ENCODE measurements at places on chromosomes 11 and 22.
A peak's percentile ranks its signal among the peaks of the same experiment; 100 is the strongest.

DNA sequence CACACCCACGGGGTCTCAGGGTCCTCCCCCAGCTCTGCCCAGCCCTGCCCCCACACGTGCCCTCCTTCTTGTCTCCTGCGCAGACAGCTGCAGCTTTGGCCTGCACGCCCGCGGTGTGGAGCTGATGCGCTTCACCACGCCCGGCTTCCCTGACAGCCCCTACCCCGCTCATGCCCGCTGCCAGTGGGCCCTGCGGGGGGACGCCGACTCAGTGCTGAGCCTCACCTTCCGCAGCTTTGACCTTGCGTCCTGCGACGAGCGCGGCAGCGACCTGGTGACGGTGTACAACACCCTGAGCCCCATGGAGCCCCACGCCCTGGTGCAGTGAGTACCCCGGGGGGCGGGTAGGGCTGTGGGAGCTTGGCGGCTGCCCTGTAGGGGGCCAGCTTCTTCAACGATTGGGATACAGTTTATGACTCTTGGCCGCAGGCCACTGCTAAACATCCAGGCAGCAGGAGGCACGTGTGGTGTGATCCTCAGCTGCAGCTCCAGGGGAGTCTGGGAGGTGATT is 30.8 kb downstream of the ST14 start:
- no peak for DNase-seq
- H3K4me3 ChIP-seq, result no peak overlapping the region
- H3K36me3 ChIP-seq, result no peaks in the 10 kb centered on the region
- no peak overlapping the region for H3K27ac ChIP-seq

- H3K27ac ChIP-seq, result no peak overlapping the region
- peak; percentile 5 for DNase-seq
- peaks cover 2% of the 10 kb centered on the region for H3K27me3 ChIP-seq
- H3K4me1 ChIP-seq, result peaks cover 4% of the 10 kb centered on the region
Measured at GRCh38 chr11:11279956-11280689, 72.9 kb downstream of the CSNK2A3 start.

DNA sequence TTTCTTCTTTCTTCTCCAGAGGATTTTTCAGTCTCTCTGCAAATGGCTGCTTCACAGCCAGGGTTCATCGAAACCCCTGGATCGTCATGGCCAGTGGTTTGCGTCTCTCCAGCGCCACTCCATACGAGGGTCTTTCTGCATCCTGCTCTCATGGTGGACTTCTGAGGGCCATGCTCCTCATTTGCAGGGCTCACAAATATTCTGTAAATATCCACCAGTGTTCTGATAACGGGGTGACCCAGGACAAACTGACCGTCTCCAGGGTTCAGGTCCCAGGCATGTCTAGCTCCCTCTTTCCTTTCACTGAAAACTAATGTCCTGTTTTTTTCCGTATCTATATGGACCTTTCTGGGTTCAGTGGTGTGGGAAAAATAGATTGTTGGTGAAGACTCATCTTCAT is 15.7 kb upstream of the VPREB1 start:
- no peak overlapping the region for H3K27ac ChIP-seq
- H3K27me3 ChIP-seq, result peaks cover 2% of the 10 kb centered on the region
- H3K4me1 ChIP-seq, result no peaks in the 10 kb centered on the region
- no peaks in the 10 kb centered on the region for H3K36me3 ChIP-seq

DNA sequence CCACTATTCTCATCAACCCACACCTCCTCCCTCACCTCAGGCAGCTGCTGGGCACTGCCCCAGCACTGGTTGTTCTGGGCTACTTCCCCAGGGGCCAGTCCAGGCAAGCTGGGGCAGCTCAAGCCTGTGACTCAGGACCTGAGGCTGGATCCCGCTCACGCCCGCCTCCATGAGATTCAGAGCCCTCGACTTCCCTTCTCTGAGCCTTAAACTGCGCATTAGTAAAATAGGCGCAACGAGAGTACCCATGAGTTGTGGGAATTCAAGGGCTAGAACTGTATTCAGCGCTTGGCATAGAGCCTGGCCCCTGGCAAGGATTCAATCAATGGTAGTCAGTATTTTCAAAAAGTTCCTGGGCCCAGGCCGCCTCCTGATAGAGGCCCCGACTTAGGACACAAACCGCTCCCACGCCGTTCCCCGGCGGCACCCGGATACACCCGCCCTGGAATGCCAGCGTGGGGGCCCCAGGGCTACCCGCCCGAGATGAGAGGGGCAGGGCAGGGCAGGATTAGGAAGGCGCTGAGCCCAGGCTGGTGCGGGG is 723 bp upstream of the CD82 start:
- H3K36me3 ChIP-seq, result peaks cover 18% of the 10 kb centered on the region
- peaks cover 47% of the 10 kb centered on the region for H3K4me1 ChIP-seq
- H3K27ac ChIP-seq, result peak overlapping the region; percentile 64
- DNase-seq, result no peak
- peak overlapping the region; percentile 83 for H3K4me3 ChIP-seq

DNA sequence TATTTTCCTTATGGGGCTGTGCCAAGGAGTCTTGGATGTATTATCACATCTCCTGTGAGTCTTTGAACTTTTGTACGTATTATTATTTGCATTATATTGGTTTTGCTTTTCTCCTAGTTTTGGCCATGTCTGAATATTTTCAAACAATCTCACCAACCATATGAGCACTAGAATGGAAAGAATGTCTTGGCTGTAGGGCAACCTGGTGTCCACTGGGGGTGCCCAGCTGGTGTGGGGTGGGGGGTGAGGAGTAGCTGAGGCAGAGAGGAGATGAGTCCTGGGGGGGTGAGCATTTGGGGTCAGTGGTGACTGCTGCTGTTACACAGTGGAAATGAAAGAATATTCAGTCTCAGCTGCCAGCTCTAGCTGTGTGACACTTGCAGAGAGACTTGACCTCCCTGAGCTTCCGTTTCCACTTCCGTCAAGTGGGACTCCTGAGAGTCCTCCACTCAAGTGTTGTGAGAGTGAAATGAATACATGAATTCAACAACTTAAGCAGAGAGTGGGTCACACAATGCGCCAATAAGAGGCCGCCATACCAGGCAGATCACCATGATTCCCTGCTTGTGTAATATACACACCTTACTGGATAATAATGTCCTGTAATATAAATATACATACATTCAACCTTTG is 12.7 kb upstream of the PVALB start:
- peaks cover 11% of the 10 kb centered on the region for H3K27me3 ChIP-seq
- no peak overlapping the region for H3K27ac ChIP-seq
- H3K4me1 ChIP-seq, result peaks cover 13% of the 10 kb centered on the region
- DNase-seq, result no peak
- no peak overlapping the region for H3K4me3 ChIP-seq

- H3K27ac ChIP-seq, result no peak overlapping the region
- H3K27me3 ChIP-seq, result no peaks in the 10 kb centered on the region
- H3K36me3 ChIP-seq, result no peaks in the 10 kb centered on the region
- H3K4me1 ChIP-seq, result no peaks in the 10 kb centered on the region
- no peak overlapping the region for H3K4me3 ChIP-seq
- DNase-seq, result no peak
Measured at GRCh38 chr11:131874070-131874469, 503.7 kb downstream of the NTM start.

- DNase-seq, result peak; percentile 70
- peaks cover 29% of the 10 kb centered on the region for H3K36me3 ChIP-seq
- H3K4me1 ChIP-seq, result peaks cover 58% of the 10 kb centered on the region
- no peaks in the 10 kb centered on the region for H3K27me3 ChIP-seq
Measured at GRCh38 chr11:44566952-44567875, 1.8 kb downstream of the CD82 start.

GRCh38 chr22:21698430-21699329 is 32.9 kb downstream of the PPIL2 start:
- peaks cover 2% of the 10 kb centered on the region for H3K36me3 ChIP-seq
- H3K27ac ChIP-seq, result no peak overlapping the region
- H3K4me1 ChIP-seq, result no peaks in the 10 kb centered on the region
- DNase-seq, result no peak

GRCh38 chr11:127926721-127927120 is 660.6 kb downstream of the ETS1 start:
- H3K4me3 ChIP-seq, result no peak overlapping the region
- no peak for DNase-seq
- H3K4me1 ChIP-seq, result peaks cover 5% of the 10 kb centered on the region
- H3K27me3 ChIP-seq, result peaks cover 23% of the 10 kb centered on the region
- H3K27ac ChIP-seq, result no peak overlapping the region
- H3K36me3 ChIP-seq, result no peaks in the 10 kb centered on the region

GRCh38 chr11:1498262-1498661 is 11.7 kb upstream of the MOB2 start:
- no peak overlapping the region for H3K27ac ChIP-seq
- H3K4me3 ChIP-seq, result no peak overlapping the region
- no peak for DNase-seq

- DNase-seq, result no peak
- H3K27ac ChIP-seq, result no peak overlapping the region
- peaks cover 2% of the 10 kb centered on the region for H3K27me3 ChIP-seq
- no peaks in the 10 kb centered on the region for H3K4me1 ChIP-seq
- H3K36me3 ChIP-seq, result no peaks in the 10 kb centered on the region
- H3K4me3 ChIP-seq, result no peak overlapping the region
Measured at GRCh38 chr11:45794169-45794568, 10.8 kb upstream of the SLC35C1 start.

GRCh38 chr11:128246364-128246801 is 341.0 kb downstream of the ETS1 start:
- H3K4me1 ChIP-seq, result no peaks in the 10 kb centered on the region
- no peaks in the 10 kb centered on the region for H3K27me3 ChIP-seq
- no peak overlapping the region for H3K4me3 ChIP-seq
- H3K36me3 ChIP-seq, result no peaks in the 10 kb centered on the region

- no peaks in the 10 kb centered on the region for H3K27me3 ChIP-seq
- H3K4me1 ChIP-seq, result peaks cover 16% of the 10 kb centered on the region
- peak overlapping the region; percentile 87 for H3K27ac ChIP-seq
Measured at GRCh38 chr11:1262172-1263006, 39.5 kb downstream of the MUC5B start.

- no peak for DNase-seq
- no peaks in the 10 kb centered on the region for H3K36me3 ChIP-seq
- H3K4me1 ChIP-seq, result no peaks in the 10 kb centered on the region
Measured at GRCh38 chr11:16013649-16014275, 342.6 kb downstream of the SOX6 start.

GRCh38 chr11:22730319-22730718 is 63.9 kb downstream of the GAS2 start:
- no peaks in the 10 kb centered on the region for H3K27me3 ChIP-seq
- no peaks in the 10 kb centered on the region for H3K4me1 ChIP-seq
- H3K36me3 ChIP-seq, result no peaks in the 10 kb centered on the region

DNA sequence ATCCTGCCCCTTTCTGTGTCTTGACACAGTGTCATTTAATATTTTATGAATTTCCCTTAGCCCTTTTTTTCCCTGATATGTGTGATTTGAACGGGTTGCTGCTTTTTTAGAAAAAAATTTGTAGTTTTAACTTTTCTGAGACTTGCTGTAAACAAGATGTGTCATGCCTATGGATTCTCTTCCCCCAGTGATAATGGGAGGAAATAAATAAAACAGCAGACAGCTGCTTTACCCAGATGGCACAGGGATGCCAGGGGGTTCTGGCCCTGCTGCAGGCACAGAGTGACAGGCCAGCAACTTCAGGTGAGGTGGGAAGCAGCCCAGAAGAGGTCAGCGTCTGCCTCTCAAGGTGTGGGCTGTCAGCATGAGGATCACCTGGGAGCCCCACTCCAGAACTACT is 266.9 kb downstream of the KIRREL3 start:
- H3K27ac ChIP-seq, result no peak overlapping the region
- no peaks in the 10 kb centered on the region for H3K4me1 ChIP-seq
- H3K27me3 ChIP-seq, result peaks cover 8% of the 10 kb centered on the region
- H3K36me3 ChIP-seq, result no peaks in the 10 kb centered on the region
- DNase-seq, result no peak

DNA sequence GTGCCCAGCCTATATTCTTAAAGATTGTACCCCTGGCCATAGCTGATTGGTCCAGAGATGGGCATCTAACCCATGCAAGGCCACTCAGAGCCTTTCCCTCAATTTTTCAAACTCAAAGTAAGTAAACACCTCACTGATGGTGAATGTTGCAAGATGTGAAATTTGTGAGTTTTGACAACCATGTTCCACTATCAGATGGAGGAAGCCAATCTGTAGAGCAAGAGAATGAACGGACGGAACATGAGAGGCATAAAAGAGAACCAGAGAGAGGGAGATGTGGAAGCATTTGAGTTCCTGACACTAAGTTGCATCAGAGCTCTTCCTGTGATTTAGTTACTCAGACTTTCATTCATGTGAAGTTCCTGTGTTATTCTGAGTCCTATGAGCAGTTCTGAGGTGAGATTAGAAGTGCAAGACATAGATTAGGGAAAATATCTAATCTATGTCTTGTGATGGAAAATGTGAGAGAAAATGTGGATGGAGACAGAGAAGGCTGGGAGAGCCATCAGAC is 73.3 kb downstream of the PRSS23 start:
- no peaks in the 10 kb centered on the region for H3K36me3 ChIP-seq
- H3K4me1 ChIP-seq, result no peaks in the 10 kb centered on the region
- DNase-seq, result no peak
- no peak overlapping the region for H3K4me3 ChIP-seq

DNA sequence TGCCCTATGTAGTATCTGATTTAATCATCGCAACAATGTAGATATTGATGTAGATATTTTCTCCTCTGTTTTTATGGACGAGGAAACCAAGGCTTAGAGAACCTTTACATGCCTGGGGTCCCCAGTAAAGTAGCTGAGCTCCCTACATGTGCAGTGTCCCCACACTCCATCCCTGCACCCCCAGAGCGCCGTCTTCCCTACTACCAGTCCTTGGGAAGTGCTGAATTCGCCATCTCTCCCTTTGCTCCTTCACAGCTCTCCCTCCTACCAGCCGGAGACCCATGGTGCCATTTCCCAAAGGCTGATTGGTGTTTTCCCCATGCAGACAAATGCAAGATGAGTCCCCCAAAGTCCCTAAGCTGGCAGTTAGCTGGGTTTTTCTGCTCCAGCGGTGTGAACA is 86.0 kb downstream of the CEP164 start:
- no peaks in the 10 kb centered on the region for H3K27me3 ChIP-seq
- no peak overlapping the region for H3K27ac ChIP-seq
- no peak for DNase-seq
- H3K4me1 ChIP-seq, result no peaks in the 10 kb centered on the region
- no peak overlapping the region for H3K4me3 ChIP-seq
- H3K36me3 ChIP-seq, result peaks cover 11% of the 10 kb centered on the region

GRCh38 chr22:26479043-26479791 is 4.4 kb downstream of the HPS4 start:
- peaks cover 38% of the 10 kb centered on the region for H3K36me3 ChIP-seq
- peak overlapping the region; percentile 70 for H3K4me3 ChIP-seq
- H3K27me3 ChIP-seq, result no peaks in the 10 kb centered on the region
- DNase-seq, result no peak
- peak overlapping the region; percentile 15 for H3K27ac ChIP-seq

Data from activated naive CD4-positive, alpha-beta T cell treated with anti-CD3 and anti-CD28 coated beads for 36 hours (primary cell).